ENCODE measurements at places on chromosomes 2 and 18.

GRCh38 chr2:181784556-181784955, 104.2 kb upstream of the NEUROD1 start:
- peak; percentile 33 for DNase-seq

- DNase-seq: no peak
Observed at GRCh38 chr18:8742387-8743361, 37.3 kb downstream of the MTCL1 start.

DNA sequence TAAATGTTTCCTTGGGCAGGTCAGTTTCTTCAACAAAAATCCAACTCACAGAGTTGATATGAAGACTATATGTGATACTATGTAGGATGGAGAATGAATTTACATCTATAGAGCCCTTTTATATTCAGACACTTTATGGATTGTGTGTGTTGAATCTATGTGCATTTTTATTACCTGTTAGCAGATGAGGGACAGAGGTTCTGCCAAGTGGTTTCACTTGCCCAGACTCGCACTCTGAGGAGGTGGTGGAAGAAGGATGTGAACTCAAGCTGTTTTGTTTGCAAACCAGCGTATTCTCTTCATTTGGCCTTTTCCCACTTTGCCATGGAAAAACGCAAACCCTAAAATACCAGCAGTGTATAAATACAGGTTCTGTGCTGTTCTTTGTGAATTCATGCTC, 237.6 kb downstream of the TDRD15 start:
- no peak for DNase-seq

GRCh38 chr2:10109311-10109710, 13.2 kb upstream of the RRM2 start:
- DNase-seq: no peak

DNA sequence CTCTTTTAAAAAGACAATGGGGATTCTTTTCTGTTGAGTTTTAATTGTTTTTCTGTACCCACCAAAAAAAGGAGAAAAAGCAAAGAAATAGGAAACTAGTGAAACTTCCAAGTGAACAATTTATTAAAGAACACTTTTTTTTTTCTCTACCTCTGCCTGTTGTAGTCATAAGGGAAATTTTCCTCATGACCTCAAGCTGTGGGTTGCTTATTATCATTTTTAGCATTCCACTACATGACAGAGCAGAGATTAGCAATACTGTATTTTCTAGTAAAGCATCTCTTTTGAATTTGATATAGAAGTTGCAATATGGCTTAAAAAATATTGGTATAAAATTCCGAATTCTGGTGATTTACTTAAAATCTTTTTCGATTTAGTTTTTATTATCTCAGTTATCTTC, 87.9 kb upstream of the LRRTM1 start:
- DNase-seq: peak; percentile 59

DNA sequence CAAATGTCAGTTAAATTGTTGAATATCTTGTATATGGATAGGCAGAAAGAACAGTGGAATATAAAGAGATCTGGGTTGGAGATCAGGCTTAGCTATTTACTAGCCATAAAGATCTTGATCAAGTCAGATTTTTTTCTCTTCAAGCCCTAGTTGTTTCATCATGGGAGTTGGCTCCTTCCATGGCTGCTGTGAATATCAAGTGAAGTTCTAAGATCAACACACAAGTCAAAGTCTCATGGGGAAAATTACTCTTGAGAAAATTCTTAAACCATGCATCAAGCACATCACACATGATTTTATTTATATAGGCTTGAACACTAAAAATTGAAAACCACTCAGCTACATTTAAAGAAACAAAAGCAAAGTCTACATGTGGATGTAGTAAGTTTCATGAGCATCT, 79.8 kb downstream of the C1D start:
- DNase-seq: peak; percentile 72

- DNase-seq: no peak
Observed at GRCh38 chr2:241136191-241136590, 13.1 kb downstream of the PASK start.

GRCh38 chr18:57258131-57258777, 94.1 kb upstream of the ST8SIA3 start:
- no peak for DNase-seq

GRCh38 chr2:120613742-120614571, 121.7 kb upstream of the GLI2 start:
- DNase-seq: peak; percentile 92

GRCh38 chr2:200263279-200263678, 43.2 kb upstream of the SPATS2L start:
- no peak for DNase-seq

GRCh38 chr18:1047406-1047805, 142.7 kb downstream of the ADCYAP1 start:
- DNase-seq: peak; percentile 54

- DNase-seq: peak; percentile 8
Observed at GRCh38 chr2:29920631-29921559, 491 bp downstream of the ALK start.

DNA sequence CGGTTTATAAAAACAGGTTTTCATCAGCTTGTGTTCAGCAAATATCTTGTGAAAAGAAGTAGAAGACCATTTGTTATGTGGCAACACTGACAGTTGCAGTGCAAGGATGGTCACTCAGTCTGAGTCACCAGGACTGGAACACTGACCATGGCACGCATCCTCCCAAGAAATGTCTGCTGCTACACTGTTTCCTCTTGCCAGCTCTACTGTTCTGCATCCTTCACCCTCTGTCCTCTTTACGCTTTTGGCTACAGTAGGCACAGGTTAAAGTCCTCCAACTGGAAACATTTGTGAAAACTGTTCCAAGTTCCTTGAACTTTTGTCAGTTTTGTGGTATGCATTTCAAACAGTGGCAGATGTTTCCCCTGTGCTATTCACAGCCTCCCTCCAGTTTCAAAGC, 39.4 kb downstream of the OSR1 start:
- no peak for DNase-seq

GRCh38 chr2:88517759-88518201, 65.3 kb upstream of the FOXI3 start:
- no peak for DNase-seq

GRCh38 chr18:75248426-75249174, 38.0 kb downstream of the TSHZ1 start:
- DNase-seq: no peak

GRCh38 chr2:60534052-60534685, 19.3 kb downstream of the BCL11A start:
- no peak for DNase-seq

DNA sequence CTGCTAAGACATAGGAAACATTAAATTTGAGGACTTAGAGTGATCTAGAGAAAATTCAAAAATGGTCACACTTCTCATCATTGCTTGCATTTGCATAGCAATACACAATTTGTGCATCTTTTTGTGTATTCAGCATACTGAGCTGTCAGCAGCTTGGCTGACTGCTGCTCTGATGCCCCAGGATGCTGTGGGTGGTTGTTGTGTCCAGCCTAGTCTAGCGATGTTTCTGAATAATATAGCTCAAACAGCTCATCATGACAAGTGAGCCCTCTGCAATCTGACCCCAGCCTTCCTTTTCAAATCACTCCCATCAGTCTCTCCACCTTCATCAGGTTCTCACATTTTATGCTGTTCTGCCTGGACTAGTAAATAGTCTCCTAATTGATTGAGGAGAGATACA, 483.7 kb upstream of the SPHKAP start:
- DNase-seq: no peak

- no peak for DNase-seq
Observed at GRCh38 chr2:191907545-191907944, 60.7 kb upstream of the CAVIN2 start.

DNA sequence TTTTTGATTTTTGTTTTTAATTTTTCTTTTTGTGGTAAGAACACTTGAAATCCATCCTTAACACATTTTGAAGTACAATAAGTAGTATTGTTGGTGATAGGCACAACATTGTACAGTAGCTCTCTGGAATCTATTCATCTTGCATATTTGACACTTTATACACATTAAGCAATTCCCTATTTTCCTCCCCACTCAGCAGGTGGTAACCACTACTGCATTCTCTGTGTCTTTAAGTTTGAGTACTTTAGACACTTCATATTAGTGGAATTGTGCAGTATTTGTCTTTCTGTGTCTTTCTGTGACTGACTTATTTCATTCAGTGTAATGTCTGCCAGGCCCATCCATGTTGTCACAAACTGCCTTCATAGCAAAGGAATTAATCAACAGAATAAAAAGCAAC, 471.7 kb upstream of the CDH20 start:
- DNase-seq: no peak

DNA sequence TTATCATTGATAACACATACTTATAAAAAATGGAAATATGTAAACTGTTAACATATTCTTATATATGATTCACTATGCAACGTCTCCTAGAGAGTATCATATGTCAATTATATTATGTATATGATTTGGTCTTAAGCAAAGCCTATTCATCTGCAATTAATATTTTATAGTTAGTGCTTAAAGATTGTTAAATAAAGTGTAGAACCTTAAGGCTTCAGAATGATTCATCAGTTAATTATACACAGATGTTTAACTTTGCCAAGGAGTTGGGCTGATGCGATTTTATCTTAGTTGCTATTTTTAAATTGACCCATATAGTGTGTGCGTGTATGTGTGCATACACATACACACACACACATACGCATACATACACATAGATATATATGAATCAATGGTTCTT, 323.1 kb downstream of the RBM43 start:
- peak; percentile 39 for DNase-seq

GRCh38 chr2:70656421-70657010, 102.9 kb upstream of the TGFA start:
- DNase-seq: no peak

DNA sequence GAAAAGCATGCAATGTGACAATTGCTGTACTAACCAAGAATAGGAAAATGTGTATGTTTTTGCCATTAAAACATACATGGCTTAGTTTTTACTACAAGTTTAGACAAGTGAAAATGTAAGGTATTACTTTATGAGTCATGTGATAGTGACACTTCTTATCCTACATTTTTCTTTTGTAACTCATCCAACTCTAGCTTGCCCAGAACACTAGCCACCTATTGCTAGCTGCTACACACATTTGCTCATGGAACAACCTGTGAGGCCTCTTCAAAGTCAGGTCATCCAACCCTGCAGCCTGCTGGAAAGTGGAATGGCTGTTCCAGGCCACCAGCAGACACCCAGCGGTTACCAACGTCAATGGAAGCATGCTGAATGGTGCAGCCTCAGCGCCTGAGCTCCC, 1043.9 kb downstream of the TMEM182 start:
- DNase-seq: no peak

DNA sequence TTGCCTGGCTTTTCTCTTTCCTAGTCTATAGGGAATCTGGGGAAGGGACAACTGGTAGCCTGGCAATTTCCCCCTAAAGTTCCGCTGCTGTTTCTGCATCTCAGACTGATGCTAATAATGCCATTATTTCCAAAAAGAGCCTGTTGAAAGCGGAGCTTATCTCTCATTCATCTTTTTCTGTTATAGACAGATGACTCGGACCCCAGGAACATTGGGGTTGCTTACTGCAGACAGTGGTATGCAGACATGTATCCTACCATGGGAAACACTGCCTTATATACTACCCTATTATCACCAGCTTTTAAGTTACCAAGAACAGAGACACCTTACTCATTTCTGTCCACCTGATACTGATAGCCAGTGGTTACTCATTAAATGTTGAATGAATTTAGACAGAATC, 15.3 kb downstream of the ETAA1 start:
- DNase-seq: no peak

DNA sequence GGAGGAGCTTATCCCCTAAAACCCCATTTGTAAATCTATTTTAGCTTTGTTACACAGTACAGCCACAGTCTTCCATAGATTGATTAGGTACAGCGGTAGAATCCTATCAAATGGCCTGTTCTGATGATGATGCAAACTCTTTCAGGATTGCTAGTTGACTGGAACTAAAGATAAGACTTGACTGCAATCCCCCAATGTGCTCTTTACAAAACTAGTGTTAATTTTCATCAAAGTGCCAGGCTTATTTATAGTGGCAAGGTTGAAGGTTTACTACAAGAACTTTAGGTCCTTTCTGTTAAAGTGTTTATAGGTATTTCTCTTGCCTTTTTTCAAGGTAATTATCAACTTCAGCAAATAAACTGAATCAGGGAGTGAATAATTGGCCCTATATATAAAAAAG, 9.0 kb upstream of the OTX1 start:
- DNase-seq: no peak

DNA sequence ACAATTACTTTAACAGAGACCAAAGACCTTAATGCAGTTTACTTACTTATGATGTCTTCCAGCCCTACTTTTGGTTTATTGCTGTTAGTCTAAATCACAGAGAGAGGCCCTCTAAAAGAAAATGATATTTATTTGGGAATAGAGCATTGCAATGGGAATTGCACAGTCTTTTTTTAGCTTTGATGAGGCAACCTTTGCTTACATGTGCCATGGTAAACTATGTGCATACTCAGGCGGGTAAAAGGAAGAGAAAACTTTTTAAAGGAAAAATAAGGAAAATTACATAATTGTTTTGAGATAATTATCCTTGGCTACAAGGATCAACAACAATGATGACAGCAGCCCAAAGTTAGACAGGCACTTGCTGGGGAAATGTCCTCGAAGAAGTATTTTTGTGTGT, 78.6 kb downstream of the EFEMP1 start:
- no peak for DNase-seq

- no peak for DNase-seq
Observed at GRCh38 chr2:38700113-38700785, 34.3 kb downstream of the GALM start.

GRCh38 chr18:11741505-11742145, 52.6 kb downstream of the GNAL start:
- DNase-seq: no peak

- no peak for DNase-seq
Observed at GRCh38 chr2:32770360-32770759, 142.5 kb downstream of the TTC27 start.

DNA sequence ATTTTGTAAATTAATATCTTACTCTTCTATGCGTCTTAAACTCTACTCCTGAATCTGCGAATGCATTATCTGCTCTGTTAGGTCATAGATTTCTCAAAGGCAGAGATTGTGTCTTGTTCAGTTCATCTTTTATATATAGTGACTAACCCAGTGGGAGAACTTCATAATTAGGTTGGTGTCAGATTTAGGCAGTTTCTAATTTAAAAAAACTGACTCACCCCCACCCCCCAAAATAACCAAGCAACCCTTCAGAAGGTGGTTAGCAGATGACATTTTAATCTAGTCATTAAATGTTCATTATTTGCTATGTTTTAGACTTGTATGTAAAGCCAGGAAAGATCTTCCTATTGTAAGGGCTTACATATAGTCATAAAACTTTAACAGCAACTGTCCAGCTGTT, 10.4 kb downstream of the SERPINB12 start:
- DNase-seq: no peak

GRCh38 chr2:178005756-178006155, 66.8 kb downstream of the PDE11A start:
- DNase-seq: peak; percentile 74

GRCh38 chr18:48757367-48757766, 193.4 kb downstream of the SMAD7 start:
- DNase-seq: no peak

GRCh38 chr2:30113617-30114293, 33.1 kb upstream of the YPEL5 start:
- peak; percentile 85 for DNase-seq
